Dermis microvascular lymphatic vessel endothelial cell (primary cell): ENCODE measurements at places on chromosomes 2 and 18.

DNA sequence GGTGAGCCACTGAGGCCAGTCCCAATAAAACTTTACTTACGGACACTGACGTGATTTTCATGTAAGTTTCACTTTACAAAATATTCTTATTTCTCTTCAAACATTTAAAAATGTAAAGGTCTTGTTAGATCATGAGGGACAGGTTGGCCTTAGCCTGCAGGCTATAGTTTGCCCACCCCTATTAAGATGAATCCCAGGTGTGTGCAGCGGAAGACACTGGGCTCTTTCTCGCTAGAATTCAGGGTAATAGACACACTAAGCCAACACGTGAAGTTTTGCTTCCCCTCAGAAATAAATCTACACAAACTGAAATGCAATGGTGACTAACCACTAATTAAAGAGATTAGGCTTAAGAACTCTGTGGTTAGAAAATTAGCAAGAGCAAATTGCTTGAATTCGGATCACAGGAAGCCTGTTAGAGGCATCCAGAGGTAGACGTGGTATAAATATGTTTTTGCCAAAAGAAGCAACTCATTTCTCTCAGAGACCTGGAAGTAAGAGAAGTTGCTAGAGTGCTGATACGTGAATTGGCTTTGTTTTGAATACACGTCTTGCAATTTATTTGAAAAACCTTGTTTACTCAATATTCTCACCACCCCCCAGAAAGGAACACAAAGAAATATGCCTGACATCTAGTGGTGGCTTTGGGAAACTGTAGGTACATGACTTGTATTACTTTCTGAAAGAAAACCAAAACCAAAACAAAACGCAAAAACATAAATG is 151.6 kb downstream of the DTNB start:
- DNase-seq: peak; percentile 75

GRCh38 chr2:23476786-23477185 is 91.8 kb downstream of the KLHL29 start:
- no peak for DNase-seq

DNA sequence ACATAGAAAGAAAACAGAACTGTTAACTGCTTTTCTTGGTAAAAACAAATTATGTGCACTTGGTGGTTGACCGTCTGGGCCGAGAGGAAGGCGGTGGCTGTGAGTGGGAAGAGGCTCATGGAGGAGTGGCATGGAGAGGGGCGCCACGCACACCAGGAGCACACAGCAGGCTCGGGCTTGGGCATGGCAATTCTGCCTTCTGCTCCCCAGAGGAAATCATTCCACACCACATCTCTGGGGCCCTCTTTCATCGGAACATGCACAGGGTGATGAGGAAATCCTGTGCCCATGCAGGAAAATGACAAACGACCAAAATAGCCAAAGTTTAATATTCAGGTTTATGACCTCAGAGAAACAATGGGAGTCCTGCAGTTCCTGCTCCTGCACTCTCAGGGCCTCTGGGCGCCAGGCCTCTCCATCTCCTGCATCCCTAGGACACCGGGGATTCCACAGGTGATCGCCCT is 26.4 kb downstream of the WDFY1 start:
- DNase-seq: peak; percentile 75

- no peak for DNase-seq
Observed at GRCh38 chr2:42693013-42693615, 70.8 kb downstream of the OXER1 start.

GRCh38 chr2:176500901-176501300 is 231.7 kb downstream of the MTX2 start:
- no peak for DNase-seq

GRCh38 chr2:88342749-88343148 is 109.7 kb downstream of the FOXI3 start:
- no peak for DNase-seq

DNA sequence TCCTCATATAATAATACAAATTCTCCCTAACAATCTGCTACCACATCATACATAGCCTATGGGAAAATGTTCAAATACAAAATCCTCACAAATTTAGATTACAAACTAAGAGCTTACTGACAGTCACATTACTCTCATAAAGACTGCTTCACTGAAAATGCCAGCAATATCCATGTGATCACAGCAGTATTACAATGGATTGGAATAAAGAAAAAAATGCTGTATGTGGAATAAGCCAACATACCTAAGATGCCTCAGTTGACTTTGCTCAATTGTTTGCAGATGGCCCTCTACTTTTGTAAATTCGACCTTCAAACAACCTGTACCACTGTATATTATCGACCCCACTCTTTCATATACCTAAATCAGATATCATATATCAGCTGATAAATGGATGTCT is 88.7 kb downstream of the DYM start:
- no peak for DNase-seq

GRCh38 chr2:26483957-26484565 is 6.1 kb upstream of the OTOF start:
- DNase-seq: no peak

GRCh38 chr2:79083597-79084251 is 4.1 kb downstream of the REG1B start:
- DNase-seq: no peak

GRCh38 chr2:213149294-213149875 is 2.0 kb downstream of the IKZF2 start:
- DNase-seq: no peak

DNA sequence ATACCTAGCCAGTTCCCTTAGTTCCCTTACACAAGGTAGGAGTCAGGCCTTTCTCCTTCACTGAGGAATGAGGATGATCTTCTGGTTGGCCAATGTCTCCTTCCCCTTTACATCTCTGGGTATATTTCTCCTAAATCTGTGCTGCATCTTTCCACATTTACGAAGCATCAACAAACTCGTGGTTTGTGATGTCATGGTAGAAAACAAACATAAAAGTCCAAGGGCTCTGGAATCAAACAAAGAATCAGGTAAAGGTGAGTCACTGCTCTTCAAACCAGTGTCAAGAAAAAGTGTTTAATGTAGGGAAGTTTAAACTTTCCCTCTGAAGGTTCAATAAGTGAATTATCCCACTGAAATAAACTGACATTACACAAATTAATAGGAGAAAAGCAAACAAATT is 122.9 kb downstream of the METTL8 start:
- DNase-seq: no peak

DNA sequence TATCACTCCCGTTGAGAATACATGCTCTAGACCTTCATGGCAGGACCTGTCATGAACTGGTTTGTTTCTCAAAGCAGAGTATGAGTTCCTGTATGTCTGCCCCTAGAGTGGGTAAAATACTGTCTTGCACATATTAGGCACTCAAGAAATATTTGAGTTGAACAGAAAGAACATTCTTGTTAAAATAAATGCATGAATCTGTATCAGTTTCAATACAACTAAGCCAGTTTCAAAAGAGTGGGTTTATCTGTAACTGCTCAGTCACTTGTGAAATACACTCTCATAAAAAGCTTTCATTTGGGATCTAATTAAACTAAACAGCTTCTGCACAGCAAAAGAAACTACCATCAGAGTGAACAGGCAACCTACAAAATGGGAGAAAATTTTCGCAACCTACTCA is 69.2 kb downstream of the RFTN2 start:
- DNase-seq: no peak

DNA sequence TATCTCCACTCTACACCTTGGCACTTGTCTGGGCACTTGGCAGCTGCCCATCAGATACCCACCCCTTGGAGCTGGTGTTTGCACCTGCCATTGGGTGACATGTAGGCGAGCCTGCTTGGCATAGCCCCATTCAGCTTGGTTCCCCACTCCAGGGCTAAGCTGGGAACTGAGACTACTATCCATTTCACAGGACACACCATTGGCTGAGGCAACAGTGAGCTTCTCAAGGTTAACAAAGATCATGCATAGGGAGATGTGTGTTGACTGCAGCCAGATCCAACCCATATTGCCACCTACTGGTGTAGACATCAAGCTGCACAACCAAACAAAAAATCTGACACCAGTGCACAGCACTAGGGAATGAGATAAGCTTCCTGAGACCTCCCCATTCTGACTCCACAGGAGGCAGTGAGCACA is 1389.8 kb upstream of the TMEFF2 start:
- peak; percentile 1 for DNase-seq

DNA sequence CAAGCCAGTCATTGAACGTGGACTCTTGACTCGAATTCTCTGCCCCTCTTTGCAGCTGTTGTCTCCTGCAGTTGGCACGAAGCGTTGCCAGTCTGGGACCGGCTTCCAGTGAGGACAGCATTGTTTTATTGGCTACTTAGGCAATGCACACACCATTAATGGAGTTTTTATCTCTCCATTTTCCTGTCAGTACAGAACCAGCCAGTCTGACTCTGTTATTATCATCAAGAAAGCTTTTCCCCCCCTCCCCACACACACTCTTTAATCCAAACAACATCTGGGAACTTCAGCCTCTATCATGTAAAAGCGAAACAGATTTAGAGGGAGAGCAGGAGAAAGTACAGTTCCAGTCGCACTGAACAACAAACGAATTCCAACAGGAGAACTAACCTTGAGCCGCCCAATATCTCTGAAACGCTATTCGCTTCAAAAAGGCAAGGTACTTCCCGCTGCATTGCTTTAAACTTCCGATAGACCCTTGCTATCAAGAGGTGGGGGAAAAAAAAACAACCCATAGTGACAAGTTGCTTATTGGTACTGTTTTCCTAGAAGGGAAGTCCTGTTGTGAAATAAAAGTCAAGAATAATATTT is 38.2 kb downstream of the ACVR1 start:
- DNase-seq: peak; percentile 43

DNA sequence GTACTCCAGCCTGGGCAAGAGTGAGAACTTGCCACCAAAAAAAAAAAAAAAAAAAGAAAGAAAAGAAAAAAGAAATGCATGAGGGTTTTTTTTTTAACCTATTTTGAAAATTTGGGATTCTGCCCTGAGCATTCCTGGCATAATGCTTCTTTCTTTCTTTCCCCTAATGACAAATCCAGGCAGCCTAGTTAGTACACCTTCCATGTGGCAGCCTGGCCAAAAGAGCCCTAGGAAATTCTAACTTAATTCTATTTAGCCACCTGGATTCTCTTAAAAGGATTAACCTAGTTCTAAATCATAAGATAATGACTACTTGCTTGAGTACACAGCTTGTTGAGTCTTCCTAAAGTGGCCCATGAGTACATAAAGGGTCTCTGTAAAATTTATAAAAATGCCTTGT is 160.1 kb downstream of the THADA start:
- DNase-seq: no peak

GRCh38 chr2:229519655-229520430 is 194.5 kb downstream of the DNER start:
- no peak for DNase-seq

GRCh38 chr2:118857677-118858484 is 10.4 kb upstream of the EN1 start:
- DNase-seq: no peak

GRCh38 chr18:36158266-36158867 is 28.7 kb downstream of the ELP2 start:
- DNase-seq: peak; percentile 60

DNA sequence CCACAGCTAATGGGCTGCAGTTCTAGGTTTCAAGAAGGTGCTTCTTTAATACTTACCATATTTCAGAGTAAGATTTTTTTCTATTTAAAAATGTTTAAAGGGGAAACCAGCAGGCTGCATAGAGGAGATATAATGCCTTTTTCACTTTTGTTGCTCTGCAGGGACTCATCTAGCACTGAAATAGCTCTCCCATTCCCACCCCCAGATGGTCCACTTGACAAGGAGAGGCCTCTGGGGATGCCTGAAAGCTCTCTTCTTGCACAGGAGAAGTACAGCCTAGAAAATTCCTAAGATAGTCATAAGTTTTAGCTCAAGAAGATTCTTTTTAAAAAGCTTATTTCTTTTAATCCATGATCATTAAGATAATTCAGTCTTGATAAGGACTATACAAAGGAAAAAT is 126.4 kb downstream of the CDH2 start:
- DNase-seq: no peak

GRCh38 chr2:237638176-237638575 is 10.8 kb downstream of the LRRFIP1 start:
- DNase-seq: no peak

- no peak for DNase-seq
Observed at GRCh38 chr18:10011751-10012150, 97.9 kb downstream of the VAPA start.

DNA sequence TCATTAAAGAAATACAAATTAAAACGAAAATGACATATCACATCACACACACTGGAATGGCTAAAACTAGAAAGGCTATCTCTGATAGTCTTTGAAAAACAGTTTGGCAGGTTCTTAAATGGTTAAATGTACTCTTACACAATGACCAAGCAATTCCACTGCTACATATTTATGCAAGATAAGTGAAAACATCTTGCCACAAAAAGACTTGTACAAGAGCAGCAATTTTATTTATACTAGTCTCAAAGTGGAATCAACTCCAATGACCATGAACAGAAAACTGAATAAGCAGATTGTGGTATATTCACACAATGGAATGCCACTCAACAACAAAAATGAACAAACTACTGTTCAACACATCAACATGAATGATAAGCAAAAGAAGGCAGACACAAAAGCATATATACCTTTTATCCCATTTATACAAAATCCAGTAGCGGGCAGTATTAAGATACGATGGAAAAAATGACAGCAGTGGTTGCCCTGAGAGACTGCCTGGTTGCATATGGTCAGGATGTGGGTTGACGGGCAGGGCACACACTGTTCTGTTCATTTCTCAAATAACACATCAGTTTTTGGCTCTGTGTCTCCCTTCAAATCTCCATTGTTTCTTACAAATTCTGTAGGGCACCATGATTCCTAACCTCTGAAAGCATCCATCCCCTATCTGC is 25.4 kb downstream of the SP100 start:
- peak; percentile 71 for DNase-seq

- no peak for DNase-seq
Observed at GRCh38 chr2:205868773-205869333, 186.6 kb downstream of the NRP2 start.

- peak; percentile 18 for DNase-seq
Observed at GRCh38 chr2:20049637-20050036, 1.8 kb downstream of the LAPTM4A start.

DNA sequence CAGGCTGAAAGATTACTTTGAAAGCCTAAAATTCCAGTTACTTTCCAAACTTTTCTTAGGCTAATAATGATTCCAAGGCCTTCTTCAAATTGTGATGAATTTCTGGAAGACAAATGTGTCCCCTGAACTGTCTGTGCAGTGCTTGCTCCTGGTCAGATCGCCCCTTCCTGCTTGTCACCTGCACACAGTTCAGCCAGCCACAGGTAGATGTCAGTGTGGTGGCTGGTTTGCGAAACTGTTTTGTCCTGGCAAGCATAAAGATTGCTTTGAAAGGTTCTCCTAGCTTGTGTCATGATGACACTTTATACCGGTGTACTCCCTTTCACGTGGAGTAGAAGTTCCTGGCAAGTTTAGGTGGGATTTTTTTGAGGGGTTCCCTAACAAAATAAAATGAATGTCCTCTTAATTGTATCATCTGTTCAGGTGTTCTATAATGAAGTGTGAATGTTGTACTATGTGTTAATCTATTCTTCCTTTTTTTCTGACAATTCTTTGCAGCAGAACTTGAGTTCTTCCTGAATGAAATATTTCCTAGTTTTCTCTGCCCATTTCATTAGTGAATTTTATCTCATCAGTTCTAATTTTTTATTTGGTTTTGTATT is 298.8 kb downstream of the ZNF407 start:
- peak; percentile 52 for DNase-seq

GRCh38 chr18:35610089-35610488 is 28.5 kb downstream of the GALNT1 start:
- no peak for DNase-seq
